ELR (cell line): ENCODE measurements at places on chromosomes 3 and 15.

DNA sequence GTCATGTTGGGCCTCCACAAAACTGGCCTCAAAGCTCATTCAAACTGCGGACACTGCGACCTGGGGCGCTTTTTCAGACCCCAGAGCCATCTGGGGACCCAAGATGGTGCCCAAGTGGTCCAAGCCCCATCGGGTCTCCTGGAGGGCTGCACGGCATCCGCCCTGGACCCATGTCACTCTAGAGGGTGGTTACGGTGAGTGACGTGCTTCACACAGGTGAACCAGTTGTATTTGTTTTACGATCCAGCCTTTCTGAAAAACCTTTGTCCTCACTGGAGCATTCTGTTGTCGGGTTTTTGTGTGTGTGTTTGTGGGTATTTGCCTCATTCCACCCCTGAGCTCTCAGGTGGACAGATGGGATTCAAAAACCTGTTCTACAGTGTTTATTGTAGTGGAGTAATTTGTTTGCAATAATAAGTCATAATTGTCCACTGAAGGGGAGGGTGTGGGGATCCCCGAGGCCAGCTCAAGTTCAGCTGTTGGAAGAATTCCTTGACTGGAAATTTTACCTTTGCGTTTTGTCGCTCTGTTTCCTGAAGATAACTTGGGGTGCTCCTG lies 1.9 kb downstream of the SLC51A start:
- no peak for DNase-seq

DNA sequence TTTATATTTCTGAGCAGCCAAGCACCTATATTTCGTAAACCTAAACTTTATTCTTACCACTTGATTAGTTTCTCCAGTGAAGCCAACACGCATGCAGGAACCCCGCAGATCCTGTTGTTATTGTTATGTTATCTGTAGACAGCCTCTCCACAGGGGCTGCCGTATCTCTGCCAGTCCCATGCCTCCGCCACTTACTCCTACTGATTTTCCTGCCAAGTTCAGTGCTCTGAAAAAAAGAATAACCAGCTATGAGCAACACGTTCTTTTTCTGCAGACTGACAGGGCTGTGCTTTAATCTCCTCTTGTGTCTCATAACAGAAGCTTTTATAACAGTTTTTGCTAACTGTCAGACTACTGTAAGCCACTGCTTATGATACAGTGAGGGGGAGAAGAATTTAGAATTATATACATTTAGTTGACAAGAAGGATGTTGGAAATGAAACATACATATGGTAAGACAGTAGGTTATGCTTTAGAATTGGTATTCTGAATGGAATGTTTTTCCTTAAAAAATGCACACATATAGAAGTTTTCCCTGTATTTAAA lies 347.4 kb downstream of the SI start:
- peak; percentile 20 for DNase-seq

GRCh38 chr15:39427705-39428104 lies 153.2 kb upstream of the THBS1 start:
- no peak for DNase-seq

GRCh38 chr3:24389108-24390090 lies 105.3 kb downstream of the THRB start:
- DNase-seq = no peak

DNA sequence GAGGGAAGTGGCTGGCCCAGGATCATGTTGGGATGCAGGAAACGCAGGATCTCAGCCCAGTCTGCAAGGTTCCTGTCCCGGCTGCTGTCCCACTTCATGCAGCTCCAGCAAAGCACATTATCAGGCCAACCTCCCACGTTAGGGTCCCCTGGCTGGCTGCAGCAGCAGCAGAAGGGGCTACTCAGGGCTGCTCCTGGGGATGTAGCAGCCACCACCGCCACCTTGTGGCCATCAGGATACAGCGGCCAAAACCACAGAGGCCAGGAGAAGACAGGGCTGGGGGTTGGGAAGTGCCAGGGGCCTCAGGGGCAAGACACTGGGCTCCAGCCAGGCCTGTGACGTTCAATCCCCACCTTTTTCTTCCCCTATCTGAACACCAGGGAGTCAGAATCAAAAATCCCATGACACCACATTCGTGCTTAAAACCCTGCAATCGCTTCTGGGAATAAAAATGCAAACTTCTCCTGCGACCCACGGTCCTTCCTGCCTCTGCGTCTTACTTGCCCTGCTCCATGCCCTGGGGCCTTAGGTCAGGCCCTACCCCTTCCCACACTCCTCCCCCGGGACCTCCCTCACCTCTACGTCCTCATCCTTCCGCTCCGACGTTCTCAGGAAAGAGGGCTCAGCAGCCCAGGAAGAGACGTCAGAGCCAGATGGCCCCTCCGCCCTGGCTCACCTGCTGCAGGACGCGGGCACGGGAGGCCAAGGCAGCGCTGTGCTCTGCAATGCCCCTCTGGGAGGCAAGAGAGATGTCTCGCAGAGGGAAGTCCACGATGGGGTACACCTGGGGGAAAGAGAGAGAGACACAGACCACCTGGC lies 21.5 kb downstream of the SSUH2 start:
- DNase-seq = peak; percentile 66

DNA sequence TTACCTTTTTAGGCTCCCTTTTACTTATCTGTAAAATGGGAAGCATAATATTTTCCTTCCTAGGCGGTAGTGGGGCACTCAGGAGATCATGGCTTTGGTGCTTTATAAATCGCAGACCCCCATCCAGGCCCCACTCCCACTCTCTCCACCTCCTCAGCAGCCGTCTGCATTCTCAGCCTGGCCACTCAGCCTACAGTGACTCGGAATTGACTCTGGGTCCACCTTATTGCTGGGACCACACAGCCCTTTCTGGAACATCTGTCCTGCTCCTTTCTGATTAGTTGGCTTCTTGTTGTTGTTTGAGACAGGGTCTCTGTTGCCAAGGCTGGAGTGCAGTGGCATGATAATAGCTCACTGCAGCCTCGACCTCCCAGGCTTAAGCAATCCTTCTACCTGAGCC lies 76.5 kb downstream of the RPLP1 start:
- no peak for DNase-seq

DNA sequence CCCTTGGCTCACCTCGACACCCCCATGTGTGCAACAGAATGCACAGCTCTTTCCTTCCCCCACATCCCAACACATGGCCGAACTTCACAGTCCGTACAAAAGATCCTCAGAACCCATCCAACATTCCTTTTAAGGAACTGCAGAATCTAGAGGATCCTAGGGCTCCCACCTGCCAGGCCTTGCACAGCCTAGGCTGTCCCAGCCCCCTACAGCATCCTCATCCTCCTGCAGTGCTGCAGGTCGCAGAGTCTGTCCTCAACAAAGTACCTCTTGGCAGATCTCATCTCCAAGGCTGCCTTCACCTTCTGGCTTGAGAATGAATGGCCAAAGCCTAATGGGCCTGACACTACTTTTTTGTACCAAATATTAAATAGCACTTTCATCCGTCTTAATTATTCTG lies 19.8 kb downstream of the PRR23E start:
- no peak for DNase-seq

DNA sequence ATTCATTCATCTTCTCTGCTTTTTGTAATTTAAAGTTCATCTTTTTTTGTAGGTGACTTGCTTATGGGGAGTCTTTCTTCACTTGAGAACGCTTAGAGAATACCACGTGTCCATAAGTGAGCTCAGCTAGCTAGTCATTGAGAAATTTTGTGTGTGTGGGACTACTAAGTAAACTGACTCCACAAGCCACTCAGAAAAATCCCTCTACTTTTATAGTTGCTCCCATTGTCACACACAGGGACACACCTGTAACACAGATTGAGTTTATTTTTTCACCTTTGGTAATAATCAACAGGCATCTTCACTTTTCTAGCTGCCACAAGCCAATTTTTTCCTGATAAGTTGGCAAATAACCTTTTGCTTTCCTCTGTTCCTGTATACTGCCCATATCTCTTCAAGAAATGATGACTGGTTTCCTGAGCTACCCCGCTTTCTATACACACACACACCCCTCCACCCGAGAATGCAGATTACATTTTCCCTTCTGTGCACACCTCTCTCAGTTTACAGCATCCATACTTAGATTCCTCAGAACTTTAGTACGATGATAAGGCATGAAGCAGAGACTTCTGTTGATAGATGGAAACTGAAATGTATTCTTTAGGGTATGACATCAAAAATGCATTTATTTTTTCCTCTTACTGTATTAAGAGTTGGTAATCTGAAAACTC lies 4.6 kb downstream of the TSC22D2 start:
- DNase-seq = peak; percentile 88

GRCh38 chr3:50494126-50494525 lies 9.3 kb downstream of the CACNA2D2 start:
- no peak for DNase-seq

DNA sequence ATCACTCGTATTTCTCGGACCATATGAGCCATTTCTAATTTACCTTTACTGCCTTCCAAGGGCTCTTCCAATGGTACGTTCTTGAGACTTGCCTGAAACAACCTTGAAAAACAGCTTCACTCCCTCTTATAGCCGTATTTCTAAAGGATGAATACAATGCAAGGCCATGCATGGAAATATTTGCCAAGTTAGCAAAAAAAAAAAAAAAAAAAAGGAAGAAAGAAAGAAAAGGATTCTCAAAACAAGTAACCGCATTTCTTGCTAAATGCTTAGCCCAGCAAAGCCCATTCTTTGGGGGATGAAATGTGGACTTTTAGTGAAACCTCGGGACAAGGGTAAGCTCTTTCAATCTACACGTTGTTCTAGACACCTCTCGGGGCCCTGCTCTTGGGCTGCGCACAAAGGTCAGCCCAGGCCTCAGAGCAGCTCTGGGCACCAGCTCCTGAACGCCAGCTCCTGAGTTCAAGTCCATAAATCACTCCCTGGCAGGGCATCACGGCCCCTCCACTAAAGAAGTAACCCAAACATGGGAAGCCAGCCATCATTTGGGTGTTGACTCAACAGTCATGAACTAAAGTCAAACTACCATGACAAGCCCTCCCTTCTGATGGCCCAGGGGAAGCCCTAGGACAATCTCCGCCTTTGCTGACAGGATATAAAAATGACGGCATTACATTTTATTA lies 132.7 kb downstream of the ADAMTS17 start:
- DNase-seq = no peak

GRCh38 chr15:94205366-94205765 lies 26.0 kb upstream of the MCTP2 start:
- DNase-seq = no peak

DNA sequence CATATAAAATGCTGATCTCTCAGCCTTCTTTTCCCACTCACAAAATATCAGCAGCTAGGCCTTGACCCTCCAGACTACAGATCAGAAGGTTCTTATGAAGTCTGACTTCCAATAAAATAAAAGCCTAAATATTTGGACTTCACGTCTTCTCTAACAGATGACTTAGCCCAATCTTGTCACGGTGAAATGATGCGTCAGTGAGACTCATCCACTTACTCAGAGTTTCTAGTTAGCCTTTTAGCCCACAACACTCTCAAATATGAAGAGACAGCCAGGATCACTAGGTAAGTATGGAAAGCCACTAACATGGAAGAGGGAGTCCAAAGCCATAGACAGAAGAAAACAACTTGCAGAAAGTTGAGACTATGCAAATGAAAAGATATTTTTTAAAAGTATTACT lies 601.2 kb downstream of the PYDC2 start:
- DNase-seq = peak; percentile 84

GRCh38 chr15:46366360-46367007 lies 731.7 kb downstream of the SQOR start:
- no peak for DNase-seq

DNA sequence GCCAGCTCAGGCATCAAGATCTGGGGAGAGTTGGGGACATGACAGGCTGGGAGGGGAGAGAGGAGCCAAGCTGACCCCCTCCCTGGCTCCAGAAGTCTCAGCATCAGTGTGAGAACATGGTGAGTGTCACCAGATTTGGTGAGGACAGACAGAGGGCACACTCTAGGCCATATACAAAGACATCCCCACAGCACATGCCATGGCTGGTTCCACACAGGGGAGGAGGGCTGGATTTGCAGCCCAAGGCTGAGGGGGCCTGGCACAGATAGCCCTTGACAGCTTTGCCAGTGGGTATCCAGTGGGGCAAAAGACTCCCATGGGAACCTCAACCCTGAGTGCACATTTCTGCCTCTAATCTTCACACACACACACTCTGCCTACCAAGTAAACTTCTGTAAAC lies 10.1 kb upstream of the ANKRD63 start:
- DNase-seq = no peak

- no peak for DNase-seq
Measured at GRCh38 chr3:10666621-10667020, 149.4 kb upstream of the SLC6A11 start.

DNA sequence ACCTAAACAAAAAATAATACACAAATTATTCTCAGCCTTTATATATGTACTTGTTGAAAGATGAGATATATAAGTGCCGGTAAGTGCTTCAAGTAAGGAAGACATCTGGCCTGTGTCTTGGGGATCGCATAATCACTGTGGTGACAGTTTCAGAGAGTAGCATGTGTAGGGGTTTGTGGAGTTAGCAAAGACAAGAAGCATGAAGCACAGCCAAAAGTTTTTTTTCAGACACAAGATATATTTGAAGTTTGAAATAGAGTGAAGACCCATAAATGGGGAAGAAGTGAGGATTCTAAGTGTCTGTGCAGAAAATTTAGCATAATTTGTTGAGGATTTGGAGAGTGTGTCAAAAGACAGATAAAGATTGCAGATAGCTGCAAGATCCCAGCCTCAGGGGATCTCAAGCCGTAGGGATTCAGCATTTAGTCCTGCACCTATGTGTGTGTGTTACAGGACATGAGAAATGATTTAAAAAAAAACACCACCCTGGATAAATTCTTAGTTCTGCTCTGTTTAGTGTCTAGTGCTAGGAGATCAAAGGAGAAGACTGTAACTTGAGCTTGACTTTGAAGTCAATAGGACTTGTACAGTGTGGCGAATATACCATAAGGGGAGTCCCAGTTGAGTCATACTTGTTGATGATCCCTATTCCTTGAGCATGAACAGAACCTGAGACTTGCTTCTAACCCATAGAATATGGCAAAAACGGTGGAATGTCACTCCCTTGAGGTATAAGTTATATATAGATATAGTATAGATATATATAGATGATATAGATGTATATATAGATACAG lies 123.9 kb upstream of the GRM7 start:
- no peak for DNase-seq

GRCh38 chr15:70266412-70267121 lies 168.8 kb upstream of the TLE3 start:
- no peak for DNase-seq

DNA sequence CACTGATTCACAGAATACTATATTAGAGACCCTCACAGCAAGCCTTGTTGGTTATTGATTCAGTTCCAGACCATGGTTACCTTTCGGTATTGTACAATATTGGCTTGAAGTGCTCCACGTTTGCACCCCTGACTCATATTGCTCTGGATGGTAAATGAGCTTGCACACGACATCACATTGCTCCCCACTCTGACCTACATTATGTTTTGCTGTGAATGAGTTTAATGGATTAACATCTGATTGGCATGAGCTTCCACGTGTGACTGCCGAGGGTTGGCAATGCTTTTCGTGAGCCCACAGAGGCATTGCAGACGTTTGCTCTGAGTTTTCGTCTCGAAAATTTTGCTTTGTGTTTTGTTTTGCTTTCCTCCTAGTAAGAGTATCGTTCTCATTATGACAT lies 225.8 kb upstream of the ICE2 start:
- no peak for DNase-seq
